ENCODE measurements at places on chromosomes 3 and 15.

- no peak for DNase-seq
Observed at GRCh38 chr3:74267131-74267530, 347.3 kb downstream of the CNTN3 start.

DNA sequence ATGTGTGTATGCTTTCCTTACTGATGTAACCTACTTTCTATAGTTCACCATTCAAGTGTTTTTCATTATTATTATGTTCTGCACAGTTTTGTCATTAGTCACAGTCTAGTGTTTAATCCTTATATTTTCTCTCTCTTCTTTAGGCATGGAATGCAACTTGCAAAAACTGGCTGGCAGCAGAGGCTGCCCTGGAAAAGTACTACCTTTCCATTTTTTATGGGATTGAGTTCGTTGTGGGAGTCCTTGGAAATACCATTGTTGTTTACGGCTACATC, 6.9 kb downstream of the SUCNR1 start:
- no peak for DNase-seq

DNA sequence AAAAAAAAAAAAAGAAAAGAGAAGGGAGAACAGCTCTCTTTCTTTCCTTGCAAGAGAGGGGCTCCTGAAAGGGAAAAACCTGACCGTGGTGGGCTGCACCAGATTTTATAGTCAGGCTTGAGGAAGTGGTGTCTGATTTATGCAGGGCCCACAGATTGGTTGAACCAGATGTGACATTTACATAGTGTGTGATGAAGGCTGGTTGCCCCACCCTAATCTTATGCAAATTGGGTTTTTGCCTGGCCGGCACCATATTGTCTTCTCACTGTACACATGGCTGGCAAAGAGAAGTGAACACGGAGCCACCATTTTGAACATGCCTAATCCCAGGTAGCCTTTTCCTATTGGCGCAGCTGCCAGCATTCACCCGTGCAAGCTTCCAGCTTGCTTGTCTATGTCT, 154.4 kb downstream of the OXSM start:
- no peak for DNase-seq

DNA sequence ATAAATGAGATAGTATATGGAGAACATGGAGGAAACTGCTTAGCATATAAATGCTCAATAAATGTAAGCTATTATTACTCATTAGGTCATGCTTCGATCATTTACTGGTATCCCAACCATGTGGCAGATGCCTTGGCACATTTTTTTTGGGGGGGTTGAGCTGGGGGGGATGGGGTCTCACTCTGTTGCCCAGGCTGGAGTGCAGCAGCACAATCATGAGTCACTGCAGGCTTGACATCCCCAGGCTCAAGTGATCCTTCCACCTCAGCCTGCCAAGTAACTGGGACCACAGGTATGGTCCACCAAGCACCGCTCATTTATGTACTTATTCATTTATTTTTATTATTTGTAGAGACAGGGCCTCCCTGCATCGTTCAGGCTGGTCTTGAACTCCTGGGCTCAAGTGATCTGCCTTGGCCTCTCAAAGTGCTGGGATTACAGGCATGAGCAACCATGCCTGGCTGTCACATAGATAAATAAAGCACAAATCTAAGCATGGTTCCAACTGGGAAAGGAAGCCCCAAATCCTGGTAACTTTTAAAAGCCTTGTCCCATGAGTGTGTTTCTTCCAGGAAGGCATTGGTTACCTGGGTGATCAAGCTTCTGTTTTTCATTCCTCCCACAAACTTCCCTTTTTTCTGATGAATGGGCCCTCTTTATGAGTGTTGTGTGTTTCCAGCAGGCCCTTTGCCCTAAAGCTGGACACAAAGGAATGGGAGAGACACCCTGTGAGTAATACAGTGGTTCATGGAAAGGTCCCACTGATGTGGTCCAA, 147.4 kb upstream of the UMPS start:
- no peak for DNase-seq

DNA sequence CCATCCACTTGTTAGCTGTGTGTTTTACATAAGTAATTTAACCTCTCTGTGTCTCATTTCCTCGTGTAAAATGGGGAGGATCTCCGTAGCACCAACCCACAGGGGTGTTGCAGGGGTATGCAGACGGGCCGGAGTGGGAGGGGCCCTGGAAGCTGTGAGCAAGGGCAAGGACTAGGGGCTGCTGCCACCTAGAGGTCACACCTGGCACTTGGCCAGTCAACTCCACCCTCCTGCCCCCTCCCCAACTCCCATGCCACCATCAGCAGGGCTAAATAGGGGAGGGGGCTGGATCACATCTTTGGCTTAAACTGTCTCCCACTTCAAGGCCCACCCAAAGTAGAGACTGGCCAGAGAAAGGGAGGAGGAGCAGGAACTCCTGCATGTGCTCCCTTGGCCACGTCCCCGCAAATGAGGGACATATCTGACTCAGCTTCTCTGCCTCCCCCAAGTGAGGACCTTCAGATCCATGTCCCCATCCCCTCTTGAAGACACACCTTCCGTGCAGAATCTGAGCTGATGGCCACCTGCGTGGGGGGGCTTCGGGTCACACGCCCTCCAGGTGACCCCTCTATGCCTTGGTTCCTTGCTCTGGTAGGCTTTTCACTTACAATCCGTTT, 2.6 kb downstream of the CCDC9B start:
- no peak for DNase-seq

DNA sequence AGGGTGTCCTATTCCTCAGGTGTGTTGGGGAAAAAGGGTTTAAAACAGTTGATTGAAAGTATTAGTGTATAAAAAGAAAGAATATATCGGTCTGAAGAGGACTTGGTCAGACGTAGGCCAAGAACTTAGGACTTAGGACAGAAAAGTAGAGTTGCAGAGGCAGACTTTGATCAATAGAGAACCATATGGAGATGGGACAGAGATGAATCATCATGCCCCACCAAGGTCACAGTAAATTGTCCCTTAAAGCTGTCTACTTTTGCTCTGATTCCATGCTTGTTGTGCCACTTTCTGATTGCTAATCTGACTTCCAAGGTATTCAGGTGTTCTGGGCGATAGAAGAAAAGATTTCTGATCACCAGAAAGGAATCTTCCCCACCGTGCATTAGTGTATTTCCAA, 52.9 kb upstream of the ZDHHC23 start:
- DNase-seq, result no peak

GRCh38 chr3:24003466-24003865, 58.4 kb downstream of the NR1D2 start:
- DNase-seq, result no peak

Measured in NCI-H524 treated with DMSO at 0.1 percent for 48 hours (cell line).